ENCODE measurements at places on chromosomes 3 and 15.

DNA sequence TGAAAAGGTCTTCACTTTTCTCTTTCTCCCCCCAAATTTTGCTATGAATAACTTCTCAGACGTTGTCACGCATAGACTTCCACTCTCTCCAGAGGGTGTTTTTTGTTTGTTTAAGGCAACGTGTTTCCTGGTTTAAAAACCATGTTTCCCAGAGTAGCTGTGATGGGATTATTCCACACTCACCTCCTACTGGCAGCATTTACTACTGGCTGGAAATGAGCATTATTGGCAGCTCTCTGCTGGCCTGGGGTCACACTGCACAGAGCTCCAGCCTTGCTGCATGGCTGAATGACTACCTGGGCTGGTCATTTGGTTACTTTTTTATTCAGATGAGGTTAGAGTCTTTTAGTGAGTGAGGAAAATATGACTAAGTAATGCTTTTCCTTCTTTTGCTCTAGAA is 65.2 kb downstream of the RARB start:
- DNase-seq: peak; percentile 32

GRCh38 chr15:66102563-66103292 is 150.8 kb downstream of the MEGF11 start:
- no peak for DNase-seq

DNA sequence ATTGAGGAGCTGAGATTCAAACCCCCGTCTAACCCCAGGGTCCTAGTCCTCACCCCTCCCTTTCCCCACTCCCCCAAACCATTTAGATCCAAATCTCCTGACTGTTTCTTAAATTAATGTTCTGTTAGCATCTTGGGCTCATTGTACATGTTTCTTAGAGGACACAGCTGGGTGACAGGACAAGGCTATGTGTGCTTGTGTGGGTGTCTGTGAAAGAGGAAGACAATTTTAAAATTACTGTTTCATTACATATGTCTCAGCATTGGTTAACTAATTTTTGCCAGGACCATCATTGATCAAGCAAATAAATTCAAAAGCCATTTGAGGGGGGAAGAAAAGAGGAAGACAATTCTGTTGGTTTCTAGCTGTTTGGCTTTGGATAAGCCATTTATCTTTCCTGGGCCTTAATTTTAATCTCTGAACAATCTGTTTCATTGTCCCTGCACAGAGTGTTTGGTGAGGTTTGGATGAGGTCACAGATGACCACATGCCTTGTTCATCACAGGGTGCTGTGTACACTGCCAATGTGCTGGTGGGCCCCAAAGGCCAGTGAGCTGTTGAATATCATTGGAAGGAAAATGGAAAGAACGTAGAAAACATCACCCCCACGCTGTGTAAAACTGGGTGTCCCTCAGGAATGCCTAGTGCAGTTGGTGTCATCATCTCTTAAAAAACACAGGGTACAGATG is 51.9 kb downstream of the RPLP1 start:
- no peak for DNase-seq

DNA sequence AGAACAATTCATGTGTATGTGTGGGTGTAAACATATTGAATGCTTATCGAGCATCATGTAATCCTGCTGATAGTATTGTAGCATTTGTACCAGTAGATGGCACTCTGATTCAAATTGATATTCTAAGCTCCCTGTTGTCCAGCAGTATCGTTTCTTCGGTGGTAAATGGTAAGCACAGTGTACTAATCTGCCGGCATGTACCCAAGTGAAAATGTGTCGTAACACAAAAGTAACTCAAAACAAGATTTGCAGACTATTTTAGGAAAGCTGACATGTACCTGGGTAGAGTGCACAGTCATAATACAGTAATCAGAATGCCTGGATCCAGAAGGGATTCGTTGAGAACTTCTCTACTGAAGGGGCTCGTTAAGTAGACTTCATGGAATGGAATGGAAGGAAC is 31.7 kb upstream of the MNS1 start:
- peak; percentile 64 for DNase-seq

GRCh38 chr3:115624029-115624741 is 875 bp downstream of the GAP43 start:
- DNase-seq: no peak

DNA sequence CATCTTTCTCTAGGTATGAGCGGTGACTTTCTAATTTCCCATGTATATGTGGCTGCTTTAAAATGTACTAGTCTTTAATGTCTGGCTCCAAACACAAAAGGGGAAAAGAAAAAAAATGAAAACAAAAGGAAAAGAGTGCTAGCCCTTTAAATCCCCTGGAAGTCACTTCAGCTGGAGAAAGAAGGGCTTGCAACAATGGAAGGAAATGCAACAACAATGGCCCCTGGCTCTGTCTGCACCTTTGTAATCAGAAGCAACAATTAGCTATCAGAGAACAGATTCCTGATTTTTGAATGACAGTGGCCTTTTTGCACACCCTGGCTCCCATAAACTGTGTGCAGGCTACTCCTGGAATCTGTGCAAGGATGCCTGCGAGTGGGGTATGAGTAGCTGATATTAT is 591.2 kb downstream of the FHIT start:
- no peak for DNase-seq

DNA sequence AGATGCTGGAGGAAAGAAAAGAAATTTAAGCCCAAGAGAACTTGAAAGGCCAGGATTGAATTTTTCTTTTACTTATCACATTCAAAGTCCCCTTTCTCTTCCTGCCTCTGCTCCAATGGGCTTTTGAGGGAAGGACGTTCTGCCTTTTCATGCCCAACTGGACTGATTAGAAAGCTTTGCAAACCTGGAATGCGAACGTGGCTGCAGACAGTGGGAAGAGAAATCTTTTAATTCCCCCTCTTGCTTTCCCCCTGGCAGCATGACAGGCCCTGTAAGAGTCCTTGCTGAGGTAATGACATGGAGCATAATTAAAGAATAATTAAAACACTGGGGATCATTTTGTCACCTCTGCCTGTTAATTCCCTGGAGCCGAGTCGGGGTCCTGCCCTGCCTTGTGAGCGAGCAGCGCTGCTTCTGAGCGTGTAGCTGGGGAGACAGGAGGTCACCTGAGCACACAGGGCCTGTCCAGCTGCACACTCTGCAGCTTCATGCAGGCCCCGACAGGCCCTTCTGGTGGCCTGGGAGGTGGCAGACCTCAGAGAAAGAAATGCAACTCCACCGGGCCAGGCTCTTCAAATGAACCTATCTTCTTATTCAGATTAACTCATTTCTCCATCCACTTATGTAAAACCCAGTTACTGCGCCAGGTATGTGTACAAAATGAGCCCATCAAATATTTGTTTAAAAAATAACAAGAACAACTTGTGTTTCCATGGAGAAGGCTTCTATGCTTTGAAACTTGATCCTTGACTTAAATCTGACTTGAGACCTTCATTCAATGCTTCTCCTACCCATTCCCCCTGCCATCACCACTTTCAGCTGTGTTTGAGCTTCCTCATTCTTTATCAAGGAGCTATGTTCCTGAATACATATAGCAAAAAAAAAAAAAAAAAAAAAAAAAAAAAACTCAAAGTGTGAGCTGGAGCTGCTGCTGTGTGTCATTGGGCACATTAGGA is 628.2 kb upstream of the CFAP20DC start:
- DNase-seq: no peak

DNA sequence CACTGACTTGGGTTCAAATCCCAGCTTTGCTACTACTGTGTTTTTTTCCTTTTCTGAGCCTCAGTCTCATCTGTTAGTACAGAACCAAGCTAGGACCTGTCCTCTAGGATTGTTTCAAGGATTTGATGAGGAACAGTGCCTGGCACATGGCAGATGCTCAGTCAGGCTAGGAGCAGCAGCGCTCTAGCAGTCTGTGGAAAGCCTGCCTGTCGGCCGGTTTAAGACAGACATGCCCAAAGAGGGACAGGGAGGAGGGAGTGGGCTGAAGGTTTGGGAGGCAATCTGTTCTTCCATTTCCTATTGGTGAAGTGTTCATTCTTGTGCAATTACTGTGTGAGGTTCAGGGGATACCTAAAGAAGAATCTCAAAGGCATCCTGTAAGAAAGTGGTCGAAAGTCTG is 35.1 kb upstream of the RGMA start:
- no peak for DNase-seq

- DNase-seq: no peak
Observed at GRCh38 chr15:39472621-39473297, 108.1 kb upstream of the THBS1 start.

DNA sequence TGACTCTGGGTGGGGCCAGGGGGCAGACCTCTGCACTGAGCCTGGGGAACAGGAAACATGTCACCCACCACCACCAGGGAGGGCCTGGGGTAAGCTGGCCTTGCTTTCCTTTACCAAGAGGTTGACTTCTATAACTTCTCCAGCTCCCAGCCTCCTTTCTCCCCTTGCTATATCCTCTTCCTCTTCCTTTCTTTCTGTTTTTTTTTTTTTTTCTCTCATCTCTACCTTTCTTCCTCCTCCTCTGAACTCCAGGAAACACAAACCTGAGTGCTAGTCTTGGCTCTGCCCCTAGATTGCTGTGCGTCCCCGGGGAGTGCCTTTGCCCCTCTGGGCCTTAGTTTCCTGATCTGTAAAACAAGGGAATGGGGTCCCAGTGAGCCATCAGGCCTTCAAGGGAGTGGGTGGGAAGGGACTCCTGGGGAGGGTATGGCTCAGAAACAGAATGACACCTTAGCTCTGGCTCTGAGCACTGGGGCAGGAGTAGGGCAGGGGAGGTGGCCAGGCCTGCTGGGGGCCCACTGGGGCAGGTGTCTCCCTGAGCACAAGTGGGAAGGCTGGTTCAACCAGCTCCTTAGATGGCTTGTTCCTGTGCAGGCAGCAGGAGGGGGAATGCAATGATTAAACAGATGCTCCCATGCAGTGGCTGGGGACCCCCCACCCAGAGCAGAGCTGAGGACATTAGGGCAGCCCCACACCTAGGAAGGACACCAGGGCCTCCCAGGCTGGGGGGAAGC is 4.3 kb downstream of the SNX33 start:
- DNase-seq: no peak

- DNase-seq: no peak
Observed at GRCh38 chr3:87595798-87596197, 319.4 kb upstream of the POU1F1 start.

All from kidney glomerular epithelial cell (primary cell).